Activated gamma-delta T cell treated with Interleukin-2 at 50 U/mL for 16 hours (primary cell): ENCODE measurements at places on chromosomes 1 and 21.

DNA sequence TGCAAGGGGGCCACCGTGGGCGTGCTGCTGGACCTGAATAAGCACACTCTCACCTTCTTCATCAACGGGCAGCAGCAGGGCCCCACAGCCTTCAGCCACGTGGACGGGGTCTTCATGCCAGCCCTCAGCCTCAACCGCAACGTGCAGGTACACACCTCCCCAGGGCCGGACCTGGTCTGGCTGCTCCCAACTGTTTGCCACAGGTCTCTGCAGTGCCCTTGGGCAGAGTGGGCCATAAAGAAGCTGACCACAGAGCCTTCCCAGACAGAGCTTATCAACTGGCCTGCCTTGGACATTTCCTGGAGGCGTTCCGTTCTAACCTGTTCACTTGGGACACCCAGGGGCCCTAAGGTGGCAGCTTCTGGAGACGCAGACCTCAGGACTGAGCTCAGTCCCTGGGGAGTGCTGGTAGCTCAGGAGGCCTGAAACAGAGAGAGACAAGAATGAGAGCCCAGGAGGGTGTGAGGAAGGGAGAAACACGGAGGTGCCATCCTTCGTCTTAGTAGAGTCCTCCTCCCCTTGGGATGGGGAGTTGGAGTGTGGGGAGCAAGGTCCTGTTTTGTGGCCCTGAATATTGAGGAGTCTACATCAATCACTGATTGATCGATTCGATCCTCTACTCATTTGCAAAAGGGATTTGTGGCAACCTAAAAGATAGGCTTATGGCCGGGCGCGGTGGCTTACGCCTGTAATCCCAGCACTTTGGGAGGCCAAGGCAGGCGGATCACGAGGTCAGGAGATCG lies 27.0 kb upstream of the GNPAT start:
- DNase-seq: no peak

DNA sequence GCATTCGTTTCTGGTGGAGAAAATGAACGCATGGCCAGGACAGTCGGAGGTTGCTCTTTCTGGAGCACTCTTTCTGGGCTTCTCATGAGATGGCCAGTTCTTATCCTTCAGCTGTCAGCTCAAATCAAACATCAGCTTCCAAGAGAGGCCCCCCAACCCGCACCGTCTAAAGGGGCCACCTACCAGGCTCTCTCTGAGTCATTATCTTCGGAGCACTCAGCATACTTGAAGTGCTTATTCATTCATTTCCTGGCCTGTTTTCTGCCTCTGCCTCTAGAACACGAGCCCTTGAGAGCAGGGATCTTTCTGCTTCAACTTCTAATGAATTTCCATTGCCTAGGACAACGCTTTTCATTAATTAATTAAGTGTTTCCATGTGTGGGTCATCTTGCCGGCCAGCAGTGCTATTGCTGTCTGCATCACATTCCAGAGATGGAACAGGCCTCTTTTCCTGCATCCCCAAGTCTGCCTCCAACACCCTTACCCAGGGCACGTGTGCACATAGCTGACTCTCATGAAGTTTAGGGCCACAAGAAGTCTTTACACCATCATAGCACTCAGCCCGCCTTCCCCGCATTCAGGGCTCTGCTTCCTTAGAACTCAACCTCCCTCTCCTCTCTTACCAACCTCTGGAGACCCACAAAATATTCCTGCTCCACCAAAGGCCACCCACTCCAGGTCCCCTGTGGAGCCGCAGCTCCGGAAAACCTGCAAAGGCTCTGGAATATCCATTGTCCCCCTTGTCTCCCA lies 52.1 kb upstream of the LAPTM5 start:
- no peak for DNase-seq

- DNase-seq: no peak
These were observed 19.4 kb downstream of the LGALS8 start for GRCh38 chr1:236543065-236543669.

GRCh38 chr1:218516526-218516925 lies 171.4 kb downstream of the TGFB2 start:
- no peak for DNase-seq

DNA sequence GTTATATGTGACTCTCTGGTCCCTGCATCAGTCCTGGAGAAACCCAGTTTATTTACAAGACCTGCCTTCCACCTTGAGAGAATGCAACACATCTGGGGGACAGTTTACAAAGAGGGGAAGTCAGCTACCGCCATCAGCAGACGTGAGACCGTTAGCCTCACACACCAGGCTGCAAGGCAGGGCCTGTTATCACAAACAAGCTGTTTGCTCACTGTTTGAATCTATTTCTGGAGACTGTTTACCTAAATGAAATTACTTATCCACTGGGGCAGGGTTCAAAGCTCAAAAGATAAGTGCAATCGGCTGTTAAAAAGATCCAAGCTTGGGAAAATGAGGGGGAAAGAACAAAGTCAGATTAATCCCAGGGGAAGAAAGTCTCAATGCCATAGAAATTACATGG lies 134.4 kb downstream of the ZNF281 start:
- no peak for DNase-seq

DNA sequence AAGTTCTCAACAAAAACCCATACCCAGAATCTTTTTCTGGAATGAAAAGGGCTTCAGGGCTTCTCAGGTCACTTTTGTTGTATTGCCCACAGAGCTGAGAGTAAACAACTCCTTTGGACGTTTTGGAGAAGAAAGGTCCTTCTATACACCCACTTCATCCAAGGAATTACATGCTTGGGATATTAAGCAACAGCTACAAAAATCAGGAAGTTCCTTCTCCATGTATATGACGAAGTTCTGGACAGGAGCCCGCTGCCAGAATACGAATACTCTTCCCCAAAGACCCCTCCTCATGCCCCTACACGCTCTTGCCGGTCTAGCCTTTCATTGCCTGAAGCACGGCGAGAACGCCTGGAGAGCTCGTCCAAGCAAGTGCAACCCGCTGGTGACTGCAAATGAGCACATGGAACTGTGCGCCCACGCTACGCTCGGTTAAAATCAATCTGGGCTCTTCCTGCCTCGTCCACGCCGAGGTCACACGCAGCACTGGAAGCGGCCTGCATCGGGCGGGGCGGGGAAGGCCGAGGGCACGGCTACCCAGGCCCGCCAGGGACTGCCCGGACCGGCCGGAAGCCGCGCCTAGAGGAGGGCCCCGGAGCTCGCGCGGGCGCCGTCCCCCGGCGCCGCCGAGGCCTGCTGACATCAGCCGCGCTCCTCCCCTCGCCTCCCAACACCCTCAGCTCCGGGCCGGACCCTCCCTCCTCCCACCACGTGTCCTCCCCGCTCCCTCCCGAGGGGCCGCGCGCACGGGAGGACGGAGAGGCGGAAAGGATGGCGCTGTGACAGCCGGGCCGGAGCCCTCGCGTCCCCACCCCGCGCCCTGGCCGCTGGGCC lies at the start of gene POGK:
POGK (plus strand) TSS at position 710 of the 834 bp plus-strand sequence. CDS start 1,482 bp downstream, outside the sequence.
- DNase-seq: peak; percentile 78

- DNase-seq: no peak
These were observed 499.0 kb downstream of the NUF2 start for GRCh38 chr1:163820766-163821165.

DNA sequence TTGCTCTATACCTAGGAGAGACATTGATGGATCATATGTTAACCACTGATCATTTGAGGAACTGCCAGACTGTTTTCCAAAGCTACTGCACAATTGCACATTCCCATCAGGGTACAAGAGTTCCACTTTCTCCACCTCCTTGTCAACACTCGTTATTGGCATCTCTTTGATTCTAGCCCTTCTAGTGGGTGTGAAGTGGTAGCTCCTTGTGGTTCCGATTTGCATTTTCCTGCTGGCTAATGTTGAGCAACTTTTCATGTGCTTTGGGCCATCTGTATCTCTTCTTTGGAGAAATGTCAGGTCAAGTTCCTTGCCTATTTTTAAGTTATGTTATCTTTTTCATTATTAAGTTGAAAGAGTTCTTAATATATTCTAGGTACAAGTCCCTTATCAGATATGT lies 90.1 kb downstream of the DMRTB1 start:
- no peak for DNase-seq

DNA sequence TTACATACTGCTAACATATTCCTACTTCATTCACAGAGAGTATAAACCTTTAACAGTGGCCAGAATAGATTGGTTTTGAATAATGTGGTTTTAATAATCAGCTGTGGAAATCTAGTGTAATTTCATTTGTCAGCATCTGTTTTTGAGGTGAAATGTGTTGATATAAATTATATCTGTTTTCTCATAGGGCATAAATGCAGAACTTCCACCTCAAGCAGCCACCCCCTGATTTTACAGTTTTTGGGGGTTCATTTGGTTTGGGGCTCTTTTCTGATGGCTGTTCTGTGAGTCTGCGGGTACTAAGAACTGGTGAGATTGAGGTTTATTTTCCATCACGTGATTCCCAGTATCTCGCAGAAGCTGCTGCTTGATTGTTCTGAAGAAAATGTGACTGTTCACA lies 23.2 kb downstream of the EDARADD start:
- DNase-seq: no peak

- no peak for DNase-seq
These were observed 98.2 kb downstream of the EPHB2 start for GRCh38 chr1:22808676-22809483.

- no peak for DNase-seq
These were observed 560.1 kb downstream of the OMA1 start for GRCh38 chr1:57986432-57986831.

GRCh38 chr1:19423130-19423529 lies 62.2 kb downstream of the CAPZB start:
- DNase-seq: no peak

DNA sequence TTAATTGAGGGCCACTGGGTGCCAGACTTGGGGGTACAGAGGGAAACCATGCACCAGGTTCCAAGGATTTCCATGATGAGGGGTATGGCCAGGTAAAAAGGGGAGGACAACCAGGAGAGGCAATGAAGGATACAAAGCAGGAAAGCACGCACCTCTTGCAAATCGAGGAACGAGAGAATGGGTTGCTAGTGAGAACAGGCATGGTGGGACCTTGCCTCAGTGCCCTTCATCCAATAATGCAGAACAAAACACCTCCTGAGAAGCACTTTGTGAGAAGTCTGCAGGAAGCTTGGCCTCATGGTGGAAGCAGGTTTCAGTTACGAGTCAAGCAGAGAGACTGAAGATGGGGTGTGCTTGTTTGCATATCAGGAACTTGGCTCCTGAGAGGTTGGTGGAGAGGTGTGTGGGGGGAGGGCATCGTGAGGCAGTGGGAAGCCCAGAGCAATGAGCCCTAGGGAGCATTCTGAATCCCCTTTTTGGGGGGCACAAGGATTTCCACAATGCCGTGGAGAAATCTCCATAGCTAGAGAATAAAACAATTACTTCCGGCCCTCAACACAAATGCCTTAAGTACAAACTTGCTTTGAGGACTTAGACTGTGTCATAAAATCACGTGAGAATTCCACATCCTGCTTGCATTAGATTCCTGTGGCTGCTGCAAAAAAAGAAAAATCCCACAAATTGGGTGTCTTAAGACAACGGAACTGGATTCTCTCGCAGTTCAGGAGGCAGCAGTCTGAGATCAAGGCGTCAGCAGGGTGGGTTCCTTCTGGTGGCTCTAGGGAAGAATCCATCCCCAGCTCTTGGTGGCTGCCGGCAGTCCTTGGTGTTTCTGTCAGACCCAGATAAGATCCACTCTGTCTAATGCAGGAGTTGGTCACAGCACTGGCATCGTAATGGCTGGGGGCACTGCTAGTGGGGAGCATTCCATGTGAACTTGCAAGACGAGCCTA lies 54.9 kb upstream of the BACE2 start:
- no peak for DNase-seq

- DNase-seq: no peak
These were observed 21.2 kb downstream of the CRNN start for GRCh38 chr1:152392909-152393308.

DNA sequence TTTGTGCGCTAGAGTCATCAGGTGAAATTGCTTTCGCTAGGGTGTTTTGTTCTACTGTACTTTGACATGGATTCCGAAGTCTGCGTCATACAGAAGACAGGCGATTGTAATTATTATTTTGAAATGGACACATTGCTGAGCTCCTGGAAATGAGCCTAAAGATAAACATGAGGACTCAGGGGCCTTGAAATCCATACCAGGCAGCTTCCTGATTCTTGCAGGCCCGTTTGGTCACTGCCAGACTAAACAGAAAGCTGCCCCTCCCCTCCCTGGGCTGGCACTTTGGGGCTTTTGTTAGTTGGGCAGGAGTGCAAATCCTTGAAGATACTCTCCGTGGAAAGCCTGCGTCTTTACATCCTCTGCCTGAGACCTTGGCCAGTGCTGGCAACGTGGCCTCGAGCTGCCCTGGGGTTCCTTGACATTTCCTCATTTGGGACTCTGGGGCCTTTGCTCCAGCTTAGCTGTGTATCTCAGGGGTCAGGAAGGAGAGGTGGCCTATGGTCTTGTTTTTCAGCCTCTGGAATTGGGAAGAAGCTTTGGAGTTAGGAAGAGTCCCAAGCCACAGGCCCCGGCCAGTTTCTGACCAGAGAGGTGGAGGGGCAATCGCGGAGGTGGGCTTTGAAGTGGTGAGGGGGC lies 26.9 kb upstream of the KCNE2 start:
- DNase-seq: no peak

GRCh38 chr1:179264507-179264906 lies 29.1 kb upstream of the SOAT1 start:
- DNase-seq: no peak

GRCh38 chr1:221335161-221336101 lies 406.5 kb downstream of the DUSP10 start:
- no peak for DNase-seq

GRCh38 chr21:36803816-36804439 lies 105.0 kb downstream of the SIM2 start:
- no peak for DNase-seq
